Small intestine (tissue), 16 donors: ENCODE measurements at places on chromosomes 2 and 18.
A peak's percentile ranks its signal among the peaks of the same experiment; 100 is the strongest.

DNA sequence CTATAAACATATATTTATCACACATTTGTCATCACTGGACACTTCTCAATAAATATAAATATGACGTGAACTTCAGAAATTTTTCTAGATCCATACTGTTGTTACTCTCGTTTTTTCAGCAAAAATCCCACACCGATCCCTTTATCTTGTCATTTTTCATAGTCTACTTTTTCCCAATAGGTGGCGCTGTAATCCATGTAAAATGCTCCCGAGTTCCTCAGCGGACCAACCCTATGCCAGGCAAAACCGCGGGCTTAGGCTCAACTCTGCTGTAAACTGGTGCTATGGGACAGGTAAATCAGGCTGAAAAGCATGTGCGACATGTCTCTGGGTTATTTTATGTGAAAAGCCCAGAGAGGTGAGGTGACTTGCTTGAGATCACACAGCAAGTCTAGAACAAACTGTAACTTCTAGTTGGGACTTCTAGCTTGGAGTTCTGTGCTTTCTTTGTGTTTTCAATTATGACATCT lies 104.0 kb downstream of the COBLL1 start:
- DNase-seq: peak; percentile 77

DNA sequence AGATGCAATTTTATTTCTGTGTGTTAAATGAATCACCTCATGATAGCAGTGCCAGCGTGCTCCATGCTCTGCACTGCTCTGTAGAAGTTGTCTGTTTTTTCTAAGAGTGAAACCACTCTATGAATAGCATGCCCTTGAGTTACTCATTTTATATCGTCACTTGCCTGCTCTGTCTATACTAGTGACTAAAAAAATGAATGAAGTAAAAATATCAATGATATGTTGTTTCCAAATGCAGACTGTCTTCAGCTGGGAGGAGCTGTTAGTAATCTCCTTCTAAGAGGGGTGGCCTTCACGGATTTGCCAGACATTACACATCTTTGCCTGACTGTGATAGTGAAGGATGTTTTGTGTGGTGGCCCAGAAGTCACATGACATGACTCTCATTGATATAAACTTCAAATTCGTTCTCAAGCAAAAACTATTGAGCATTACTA lies 852.1 kb downstream of the CNTNAP5 start:
- no peak for DNase-seq

- DNase-seq: no peak
Observed at GRCh38 chr2:168475636-168476035, 19.6 kb downstream of the CERS6 start.

GRCh38 chr2:101041413-101041812 lies 39.3 kb downstream of the RPL31 start:
- DNase-seq: no peak

DNA sequence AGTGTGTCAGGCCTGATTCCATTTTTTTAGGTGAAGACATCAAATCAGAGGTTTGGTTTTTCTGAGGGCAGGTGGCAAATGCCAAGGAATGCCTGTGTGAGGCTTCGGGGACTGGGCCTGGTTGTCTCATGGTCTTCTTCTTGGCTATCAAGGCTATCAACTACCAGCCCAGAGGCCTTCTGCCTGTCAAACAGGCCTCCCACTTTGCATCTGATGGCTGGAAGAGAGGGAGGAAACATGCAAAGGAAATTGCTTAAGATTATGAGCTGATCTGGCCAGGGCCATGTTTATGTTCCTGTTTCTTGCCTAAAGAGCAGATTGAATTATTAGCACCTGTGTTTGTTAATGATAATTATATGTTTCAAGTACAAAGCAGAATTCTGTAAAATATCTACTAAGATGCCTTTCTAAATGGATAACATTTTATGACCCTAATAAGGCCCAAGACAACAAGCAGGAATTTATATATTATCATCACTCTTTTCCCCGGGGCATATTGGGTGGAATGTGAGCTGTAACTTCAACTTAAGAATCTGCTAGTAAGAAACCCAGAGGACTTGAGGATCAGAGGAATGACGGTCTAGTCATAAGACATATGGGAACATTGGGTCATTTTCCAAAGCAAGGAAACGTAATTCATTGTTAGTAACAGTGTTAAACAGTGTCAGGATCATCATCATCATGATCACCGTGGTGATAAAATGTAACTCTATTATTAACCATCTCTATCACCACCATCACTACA lies 123.2 kb downstream of the LYPD6B start:
- no peak for DNase-seq

DNA sequence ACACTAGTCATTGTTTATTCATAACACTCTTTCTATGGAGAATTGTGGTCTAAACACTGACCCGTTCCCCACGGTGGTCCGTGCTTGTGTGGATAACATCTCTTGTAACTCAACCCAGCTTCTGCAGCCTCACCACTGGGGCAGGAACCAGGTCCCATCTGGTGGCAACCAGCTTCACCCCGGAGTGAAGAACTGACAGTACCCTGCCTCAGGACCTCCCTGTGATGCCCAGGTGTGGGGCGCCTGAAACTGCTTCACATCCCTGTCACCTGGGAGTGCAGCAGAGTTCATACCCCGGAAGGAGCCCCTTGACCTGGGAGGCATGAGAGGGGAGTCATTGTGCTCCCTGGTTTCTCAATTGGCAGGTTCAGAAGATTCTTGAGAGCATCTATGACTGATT lies 81.1 kb downstream of the LONRF2 start:
- DNase-seq: no peak

GRCh38 chr2:105504459-105504858 lies 105.6 kb upstream of the FHL2 start:
- DNase-seq: no peak

DNA sequence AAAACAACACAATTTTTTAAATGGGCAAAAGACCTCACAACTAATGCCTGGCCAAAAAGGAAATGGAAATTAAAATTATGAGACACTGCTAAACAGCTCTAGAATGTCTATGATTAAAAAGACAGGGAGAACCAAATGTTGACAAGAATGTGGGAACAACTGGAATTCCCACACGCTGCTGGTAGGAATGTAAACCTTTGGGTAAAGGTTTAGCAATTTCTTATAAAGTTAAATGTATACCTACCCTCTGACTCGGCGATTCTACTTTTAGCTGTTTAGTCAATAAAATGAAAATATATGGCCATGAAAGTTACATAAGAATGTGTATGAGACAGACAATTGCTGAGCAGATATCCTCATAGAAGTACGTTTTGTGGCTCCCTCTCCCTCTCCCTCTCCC lies 60.9 kb downstream of the ATF2 start:
- no peak for DNase-seq

- DNase-seq: peak; percentile 93
Observed at GRCh38 chr2:54904836-54905235, 145.4 kb downstream of the RTN4 start.

DNA sequence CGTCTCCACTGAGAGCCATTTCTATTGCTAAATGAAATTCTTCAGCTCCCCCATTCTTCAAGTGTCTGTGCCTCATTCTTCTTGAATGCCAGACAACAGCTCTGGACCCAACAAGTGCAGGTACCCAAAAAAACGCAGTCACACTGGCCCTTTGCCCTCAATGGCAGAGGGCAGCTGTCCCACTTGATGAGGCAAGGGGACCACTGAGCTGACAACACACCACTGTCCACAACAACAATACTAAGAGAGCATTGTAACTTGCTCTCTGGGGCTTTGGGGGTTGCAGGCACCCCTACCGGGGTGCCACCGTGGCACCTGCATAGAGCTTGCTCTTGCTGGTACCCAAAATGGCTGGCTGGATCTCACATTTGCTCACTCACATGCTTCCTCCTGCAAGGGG lies 827.0 kb upstream of the DDX18 start:
- no peak for DNase-seq

DNA sequence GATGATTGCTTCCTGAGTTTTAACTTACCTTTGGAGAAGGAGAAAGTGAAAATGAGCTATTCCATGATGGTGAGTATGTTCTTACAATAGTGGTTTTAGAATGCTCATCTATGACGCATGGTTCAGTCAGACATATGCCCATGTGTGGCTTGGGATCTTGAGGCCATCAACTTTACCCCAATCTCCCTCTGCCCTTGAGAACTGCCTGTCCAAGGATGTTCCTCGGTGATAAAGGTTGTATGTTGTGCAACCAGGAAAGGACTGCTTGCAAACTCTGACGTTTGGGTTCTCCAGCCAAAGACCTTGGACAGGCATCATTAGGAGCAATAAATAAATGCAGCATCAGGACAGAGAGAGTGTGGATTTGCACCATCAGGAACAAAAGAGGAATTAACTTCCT lies 165.0 kb downstream of the ZEB2 start:
- no peak for DNase-seq

- DNase-seq: no peak
Observed at GRCh38 chr2:51575181-51575580, 543.2 kb upstream of the NRXN1 start.

DNA sequence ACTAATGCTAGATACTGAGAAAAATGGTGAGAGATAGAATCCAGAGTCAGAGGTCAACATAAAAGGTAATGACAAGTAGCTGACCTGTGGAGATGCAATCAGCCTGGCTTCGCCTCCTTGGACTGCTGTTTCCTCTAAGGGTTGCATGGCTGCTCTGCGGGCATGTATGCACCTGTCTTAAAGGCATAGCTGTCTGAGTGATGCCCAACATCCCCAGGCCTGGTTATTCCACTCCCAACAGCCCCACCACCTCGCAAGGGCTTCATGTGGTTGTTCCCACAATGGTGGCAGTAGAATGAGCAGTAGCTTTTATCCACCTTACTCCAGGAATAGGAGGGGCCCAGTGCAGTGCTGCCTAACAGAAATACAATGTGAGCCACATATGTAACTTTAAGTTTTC lies 69.7 kb upstream of the ALK start:
- DNase-seq: no peak

- DNase-seq: no peak
Observed at GRCh38 chr18:74522635-74523548, 11.4 kb upstream of the CNDP1 start.

DNA sequence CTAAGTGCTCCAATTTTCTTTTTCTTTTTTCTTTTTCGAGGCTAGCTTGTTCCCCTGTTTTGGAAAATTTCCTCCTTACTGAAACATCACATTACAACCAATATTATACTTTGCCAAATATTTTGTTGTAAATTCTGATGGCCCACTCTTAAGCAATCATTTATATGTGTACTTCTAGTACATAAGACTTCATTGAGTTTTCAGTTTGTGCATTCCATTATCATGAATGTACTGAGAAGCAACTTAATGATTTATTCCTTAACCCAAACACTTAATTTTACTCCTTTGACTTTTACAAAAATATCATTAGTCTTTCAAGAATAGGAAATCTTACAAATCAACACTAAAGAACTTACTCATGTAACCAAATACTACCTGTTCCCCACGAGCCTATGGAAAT lies 242.4 kb downstream of the ARHGAP15 start:
- no peak for DNase-seq

DNA sequence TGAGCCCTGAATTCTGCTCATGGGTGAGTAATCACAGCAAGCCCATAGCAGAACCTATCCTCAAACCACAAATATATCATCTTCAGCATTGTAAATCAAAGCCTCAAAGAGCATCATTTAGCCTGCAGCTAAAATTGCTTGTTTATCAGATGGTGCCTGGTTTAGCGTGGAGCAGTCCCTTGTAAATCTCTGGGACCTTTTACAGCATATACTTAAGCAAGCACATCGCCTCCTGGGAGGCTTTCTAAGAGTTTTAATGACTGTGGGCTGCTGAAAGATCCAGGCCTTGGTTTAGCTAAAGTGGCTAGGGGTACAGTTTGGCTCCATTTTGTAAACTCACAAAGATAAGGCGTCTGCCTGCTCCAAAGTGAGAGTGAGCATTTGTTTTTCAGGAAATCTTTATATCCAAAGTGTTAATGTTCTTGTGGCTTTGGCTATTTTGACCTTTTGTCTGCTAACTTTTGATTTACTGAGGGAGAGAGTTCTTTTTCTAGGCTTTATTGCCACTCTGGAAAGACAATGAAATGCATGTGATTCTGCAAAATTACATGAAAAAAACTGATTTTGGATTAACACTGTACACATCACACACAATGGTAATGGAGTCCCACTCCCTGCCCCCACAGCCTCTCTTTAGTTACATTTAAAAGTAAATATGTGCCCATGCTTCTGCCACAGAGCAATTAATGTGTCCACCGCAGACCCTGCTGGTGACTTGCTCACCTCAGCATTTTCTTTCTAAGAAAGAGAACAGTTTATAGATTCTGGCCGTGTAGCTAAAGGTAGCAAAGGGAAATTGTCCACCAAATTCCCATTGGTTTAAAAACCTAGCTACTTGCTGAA lies 194.8 kb downstream of the LNPK start:
- no peak for DNase-seq

GRCh38 chr2:197145471-197146056 lies 165.0 kb downstream of the ANKRD44 start:
- no peak for DNase-seq

- no peak for DNase-seq
Observed at GRCh38 chr2:27730261-27730662, 41.3 kb upstream of the MRPL33 start.

DNA sequence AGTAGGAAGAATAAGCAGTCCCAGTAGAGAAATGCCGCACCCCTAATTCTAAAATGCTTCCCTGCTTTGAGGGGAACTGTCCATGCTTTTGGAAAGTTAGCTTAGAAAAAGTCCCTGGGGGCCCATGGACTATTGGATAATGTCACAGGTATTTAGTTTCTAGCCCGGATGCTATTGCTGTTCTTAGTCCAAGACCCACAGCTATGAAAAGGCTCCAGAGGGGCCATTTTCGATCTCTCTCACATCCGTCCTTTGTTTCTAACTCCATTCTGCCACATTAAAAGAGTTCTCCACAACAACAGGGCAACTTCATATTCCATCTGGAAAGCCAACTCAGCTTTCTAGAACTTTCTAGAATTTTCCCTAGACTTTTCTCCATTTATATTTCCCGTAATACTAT lies 47.2 kb downstream of the MGAT4A start:
- no peak for DNase-seq

GRCh38 chr2:196586511-196586991 lies 53.0 kb upstream of the CCDC150 start:
- DNase-seq: no peak

DNA sequence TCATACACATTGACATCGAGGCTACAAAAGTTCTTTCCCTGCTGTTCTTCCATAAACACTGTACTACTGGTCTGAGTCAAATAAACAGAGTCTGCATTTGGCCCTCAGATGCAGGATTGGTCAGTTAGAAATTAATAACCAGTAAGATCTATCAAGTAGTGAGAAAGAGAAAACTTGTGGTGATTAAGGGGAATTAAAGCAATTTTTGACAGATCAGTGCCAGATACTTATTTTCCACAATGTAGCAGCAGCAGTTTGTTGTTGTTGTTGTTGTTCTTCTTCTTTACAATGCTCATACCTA lies 85.0 kb downstream of the IKZF2 start:
- DNase-seq: no peak

- no peak for DNase-seq
Observed at GRCh38 chr2:119732601-119733164, 27.0 kb upstream of the PTPN4 start.

- DNase-seq: no peak
Observed at GRCh38 chr2:127046579-127046978, 60.4 kb downstream of the BIN1 start.

- peak; percentile 12 for DNase-seq
Observed at GRCh38 chr2:54206596-54206995, 49.4 kb downstream of the TSPYL6 start.

GRCh38 chr18:6731222-6731596 lies 1.7 kb downstream of the ARHGAP28 start:
- no peak for DNase-seq
